ENCODE measurements at places on chromosomes 4 and X.

DNA sequence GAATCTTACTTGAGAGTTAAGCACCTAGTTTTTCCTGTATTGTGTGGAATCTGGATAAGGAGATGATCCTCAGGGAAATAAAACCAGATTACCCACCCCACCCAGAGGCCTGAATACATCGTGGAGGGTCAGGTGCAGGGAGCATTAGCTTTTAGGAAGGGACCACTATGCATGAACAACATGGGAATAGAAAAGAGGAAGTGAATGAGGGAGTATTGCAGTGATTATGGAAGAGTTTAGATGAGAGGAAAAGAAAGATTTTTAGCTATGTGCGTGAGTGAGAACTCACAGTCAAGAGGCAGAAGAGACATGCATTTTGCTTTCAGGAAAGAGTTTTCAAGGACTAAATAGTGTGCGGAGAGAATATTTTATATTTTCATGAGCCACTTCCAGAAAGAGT, 222.3 kb upstream of the S100G start:
- no peak for DNase-seq

DNA sequence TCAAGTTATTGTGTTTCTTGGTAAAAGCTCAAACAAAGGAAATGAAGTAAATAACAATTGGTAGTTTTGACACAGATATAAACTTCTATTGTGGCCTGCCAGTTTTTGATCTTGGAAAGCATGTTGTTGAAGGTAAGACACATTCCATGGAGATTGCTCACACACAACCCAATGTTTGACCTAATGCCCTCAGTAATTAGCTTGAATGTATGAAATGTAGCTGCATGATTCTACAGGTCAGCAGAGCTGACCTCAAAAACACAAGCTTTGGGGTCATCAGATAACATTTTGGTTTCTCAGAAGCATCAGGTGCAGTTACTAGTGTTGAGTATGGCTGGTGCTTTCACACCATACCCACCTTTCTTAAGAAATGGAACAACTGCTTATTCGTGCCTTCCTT, 16.5 kb downstream of the GPR173 start:
- DNase-seq: no peak

- DNase-seq: no peak
Measured at GRCh38 chrX:69216446-69216845, 51.2 kb upstream of the PJA1 start.

- DNase-seq: no peak
Measured at GRCh38 chr4:27916452-27917184, 1056.0 kb downstream of the STIM2 start.

GRCh38 chr4:26596843-26597242, 13.0 kb downstream of the TBC1D19 start:
- DNase-seq: no peak

GRCh38 chrX:106397788-106398538, 213.8 kb upstream of the RADX start:
- DNase-seq: no peak

GRCh38 chrX:74449322-74449936, 28.1 kb downstream of the SLC16A2 start:
- DNase-seq: no peak

DNA sequence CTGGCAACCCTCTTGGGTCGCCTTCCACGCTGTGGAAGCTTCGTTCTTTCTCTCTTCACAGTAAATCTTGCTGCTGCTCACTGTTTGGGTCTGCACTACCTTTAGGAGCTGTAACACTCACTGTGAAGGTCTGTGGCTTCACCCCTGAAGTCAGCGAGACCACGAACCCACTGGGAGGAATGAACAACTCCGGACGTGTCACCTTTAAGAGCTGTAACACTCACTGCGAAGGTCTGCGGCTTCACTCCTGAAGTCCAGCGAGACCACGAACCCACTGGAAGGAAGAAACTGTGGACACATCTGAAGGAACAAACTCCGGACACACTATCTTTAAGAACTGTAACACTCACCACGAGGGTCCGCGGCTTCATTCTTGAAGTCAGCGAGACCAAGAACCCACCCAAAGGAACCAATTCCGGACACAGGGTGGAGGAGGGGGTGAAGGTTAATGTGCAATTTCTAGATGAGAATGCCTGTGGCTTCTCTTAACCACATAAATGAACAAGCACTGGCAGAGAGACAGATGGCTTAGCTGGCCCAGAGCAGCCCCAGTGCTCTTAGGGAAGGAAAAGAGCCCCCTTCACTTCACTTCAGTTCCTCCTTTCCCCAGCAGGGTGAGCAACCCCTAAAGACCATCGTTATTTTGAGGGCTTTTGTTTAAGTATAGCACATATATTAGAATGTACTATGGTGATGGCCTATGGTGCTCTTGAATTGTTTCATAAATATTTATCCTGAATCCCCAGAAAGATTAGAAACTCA, 73.0 kb downstream of the LUZP4 start:
- no peak for DNase-seq

- no peak for DNase-seq
Measured at GRCh38 chrX:146435472-146435871, 374.1 kb upstream of the CXorf51B start.

DNA sequence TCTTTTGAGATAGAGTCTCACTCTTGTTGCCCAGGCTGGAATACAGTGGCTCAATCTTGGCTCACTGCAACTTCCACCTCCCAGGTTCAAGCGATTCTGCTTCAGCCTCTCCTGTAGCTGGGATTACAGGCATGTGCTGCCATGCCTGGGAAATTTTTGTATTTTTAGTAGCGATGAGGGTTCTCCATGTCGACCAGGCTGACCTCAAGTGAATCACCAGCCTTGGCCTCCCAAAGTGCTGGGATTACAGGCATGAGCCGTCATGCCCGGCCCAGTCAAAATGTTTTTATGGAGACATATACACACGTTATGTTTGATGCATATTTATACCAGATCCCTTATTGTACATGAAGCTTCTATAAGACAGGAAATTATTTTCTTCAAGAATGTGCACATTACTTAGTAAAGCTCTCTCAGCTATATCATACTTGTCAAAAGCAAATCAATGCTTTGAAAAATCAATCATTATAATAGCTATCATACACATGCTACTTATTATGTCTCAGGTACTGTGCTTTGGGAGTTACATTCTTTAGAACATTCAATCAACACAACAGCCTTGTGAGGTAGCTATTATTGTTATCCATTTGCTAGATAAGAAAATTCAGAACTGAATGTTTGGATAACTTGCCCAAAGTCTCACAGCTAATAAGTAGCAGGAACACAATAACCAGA, 269.2 kb downstream of the FSTL5 start:
- no peak for DNase-seq

GRCh38 chrX:53421772-53422085, 725 bp downstream of the SMC1A start:
- no peak for DNase-seq

- no peak for DNase-seq
Measured at GRCh38 chr4:159178979-159179969, 76.4 kb downstream of the RAPGEF2 start.

DNA sequence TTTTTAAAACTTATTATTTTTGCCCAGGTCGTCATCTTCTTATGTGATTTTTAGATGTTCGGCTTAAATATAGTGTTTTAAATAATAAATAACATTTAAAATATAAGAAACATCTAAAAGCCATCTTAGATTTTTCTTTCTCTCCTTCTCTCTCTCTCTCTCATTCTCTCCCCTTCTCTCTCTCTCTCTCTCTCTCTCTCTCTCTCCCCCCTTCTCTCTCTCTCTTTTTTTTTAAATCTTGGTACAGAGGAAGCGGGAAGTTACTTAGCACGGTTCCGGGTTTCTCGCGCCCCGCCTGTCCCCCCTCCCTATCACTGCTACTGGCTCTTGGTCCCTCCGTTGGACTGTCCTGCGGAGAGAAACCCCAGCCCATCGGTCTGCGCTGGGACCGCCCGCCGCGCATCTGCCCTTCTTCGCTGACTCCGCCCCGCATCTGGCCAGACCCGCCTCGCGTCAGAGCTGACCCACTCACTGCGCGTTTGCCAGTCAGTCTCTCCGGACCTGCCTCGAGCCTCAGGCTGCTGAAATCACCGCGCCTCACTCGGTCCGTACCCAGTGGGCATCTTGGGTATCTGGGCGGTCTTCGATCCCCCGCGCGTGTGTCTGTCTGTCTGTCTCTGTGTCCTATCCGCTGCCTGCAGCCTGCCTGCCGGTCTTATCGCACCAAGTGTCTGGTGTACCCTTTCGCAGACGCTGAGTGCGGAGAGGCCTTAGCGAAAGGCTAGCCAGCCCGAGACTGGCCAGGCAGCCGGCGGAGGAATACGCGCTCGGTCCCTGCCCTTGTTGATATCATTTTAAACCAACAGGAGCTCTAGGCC, at the start of gene PABPC5:
TSS of gene PABPC5 (plus strand) at position 489 of the 818 bp plus-strand sequence. CDS start 739 bp downstream, outside the sequence.
- no peak for DNase-seq
